Thymus (tissue), 14 donors: ENCODE measurements at places on chromosomes 1 and 21. TPM values are rescaled to one million over a fixed set of nuclear protein-coding genes. Genes with fewer than 3 reads are reported as not detected.

RAB25 gene
- total RNA-seq: 17.6 TPM

NTMT2 gene
- not detected for total RNA-seq

TAF1A gene
- total RNA-seq: 8.5 TPM

TMEM125 gene
- total RNA-seq: 0.42 TPM

GRCh38 chr1:84489766-84490165 is 10.7 kb downstream of the RPF1 start:
- H3K4me1 ChIP-seq: no peaks in the 10 kb centered on the region
- no peaks in the 10 kb centered on the region for H3K27me3 ChIP-seq
- no peak overlapping the region for H3K27ac ChIP-seq
- no peak for DNase-seq

GRCh38 chr1:167687919-167688519 is 33.8 kb upstream of the MPZL1 start:
- peaks cover 4% of the 10 kb centered on the region for H3K4me1 ChIP-seq
- DNase-seq: peak; percentile 46
- peaks cover 75% of the 10 kb centered on the region for H3K36me3 ChIP-seq

DNA sequence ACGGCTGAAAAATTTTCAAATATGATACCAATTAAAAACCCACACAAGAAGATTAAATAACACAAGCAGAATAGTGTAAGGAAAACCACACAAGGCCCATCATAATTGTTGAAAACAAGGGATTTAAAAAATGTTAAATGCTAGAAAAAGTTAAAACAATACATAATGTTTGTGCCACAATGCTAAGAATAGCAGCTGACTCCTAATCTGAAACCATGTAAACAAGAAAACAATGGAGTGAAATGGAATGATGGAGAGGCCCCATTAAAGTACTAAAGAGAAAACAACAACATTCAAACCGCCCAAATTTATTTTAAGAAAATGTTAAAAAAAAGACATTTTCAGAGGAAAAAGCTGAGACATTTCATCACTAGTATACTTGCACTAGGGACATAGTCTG is 663.6 kb upstream of the NCAM2 start:
- no peaks in the 10 kb centered on the region for H3K27me3 ChIP-seq
- H3K4me3 ChIP-seq: no peak overlapping the region
- H3K4me1 ChIP-seq: no peaks in the 10 kb centered on the region
- H3K27ac ChIP-seq: no peak overlapping the region

GRCh38 chr1:44110916-44111315 is 7.7 kb upstream of the KLF17 start:
- H3K4me1 ChIP-seq: no peaks in the 10 kb centered on the region
- no peaks in the 10 kb centered on the region for H3K36me3 ChIP-seq
- DNase-seq: no peak
- no peak overlapping the region for H3K27ac ChIP-seq
- H3K4me3 ChIP-seq: no peak overlapping the region

- no peak overlapping the region for H3K4me3 ChIP-seq
- H3K27ac ChIP-seq: no peak overlapping the region
- no peaks in the 10 kb centered on the region for H3K36me3 ChIP-seq
- H3K4me1 ChIP-seq: no peaks in the 10 kb centered on the region
- DNase-seq: no peak
These were observed 26.4 kb downstream of the KRTAP10-1 start for GRCh38 chr21:44513389-44514217.

DNA sequence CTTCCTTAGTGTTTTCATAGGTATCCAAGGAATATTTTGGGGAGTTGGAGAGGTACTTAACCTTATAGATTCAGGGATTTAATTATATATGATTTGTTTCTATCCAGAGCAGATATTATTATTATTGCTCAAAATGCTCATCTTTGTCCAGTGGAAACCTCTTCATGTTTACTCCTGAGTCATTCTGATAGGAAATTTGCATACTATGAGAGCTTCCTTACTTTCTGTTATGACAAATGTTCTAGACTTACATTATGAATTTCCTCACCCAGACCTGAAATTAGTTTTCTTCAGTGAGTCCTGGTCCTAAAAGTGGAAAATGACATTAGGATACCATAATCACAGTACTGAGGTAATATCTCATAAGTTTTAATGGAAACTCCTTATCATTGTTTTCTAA is 57.5 kb upstream of the PLPPR5 start:
- H3K4me1 ChIP-seq: no peaks in the 10 kb centered on the region
- H3K36me3 ChIP-seq: no peaks in the 10 kb centered on the region
- no peak overlapping the region for H3K27ac ChIP-seq
- H3K4me3 ChIP-seq: no peak overlapping the region

- DNase-seq: no peak
- H3K4me1 ChIP-seq: no peaks in the 10 kb centered on the region
- H3K27ac ChIP-seq: no peak overlapping the region
- no peaks in the 10 kb centered on the region for H3K36me3 ChIP-seq
These were observed 78.5 kb downstream of the BRINP2 start for GRCh38 chr1:177249231-177249630.

GRCh38 chr1:19620786-19621185 is 23.3 kb upstream of the NBL1 start:
- no peak overlapping the region for H3K4me3 ChIP-seq
- H3K27ac ChIP-seq: no peak overlapping the region

- no peak overlapping the region for H3K27ac ChIP-seq
- H3K36me3 ChIP-seq: peaks cover 12% of the 10 kb centered on the region
- no peak overlapping the region for H3K4me3 ChIP-seq
These were observed 43.2 kb downstream of the CELF3 start for GRCh38 chr1:151673407-151673806.

- no peaks in the 10 kb centered on the region for H3K36me3 ChIP-seq
- peaks cover 47% of the 10 kb centered on the region for H3K27me3 ChIP-seq
- H3K4me1 ChIP-seq: no peaks in the 10 kb centered on the region
- H3K4me3 ChIP-seq: no peak overlapping the region
These were observed 11.6 kb upstream of the TTC39A start for GRCh38 chr1:51341876-51342496.

DNA sequence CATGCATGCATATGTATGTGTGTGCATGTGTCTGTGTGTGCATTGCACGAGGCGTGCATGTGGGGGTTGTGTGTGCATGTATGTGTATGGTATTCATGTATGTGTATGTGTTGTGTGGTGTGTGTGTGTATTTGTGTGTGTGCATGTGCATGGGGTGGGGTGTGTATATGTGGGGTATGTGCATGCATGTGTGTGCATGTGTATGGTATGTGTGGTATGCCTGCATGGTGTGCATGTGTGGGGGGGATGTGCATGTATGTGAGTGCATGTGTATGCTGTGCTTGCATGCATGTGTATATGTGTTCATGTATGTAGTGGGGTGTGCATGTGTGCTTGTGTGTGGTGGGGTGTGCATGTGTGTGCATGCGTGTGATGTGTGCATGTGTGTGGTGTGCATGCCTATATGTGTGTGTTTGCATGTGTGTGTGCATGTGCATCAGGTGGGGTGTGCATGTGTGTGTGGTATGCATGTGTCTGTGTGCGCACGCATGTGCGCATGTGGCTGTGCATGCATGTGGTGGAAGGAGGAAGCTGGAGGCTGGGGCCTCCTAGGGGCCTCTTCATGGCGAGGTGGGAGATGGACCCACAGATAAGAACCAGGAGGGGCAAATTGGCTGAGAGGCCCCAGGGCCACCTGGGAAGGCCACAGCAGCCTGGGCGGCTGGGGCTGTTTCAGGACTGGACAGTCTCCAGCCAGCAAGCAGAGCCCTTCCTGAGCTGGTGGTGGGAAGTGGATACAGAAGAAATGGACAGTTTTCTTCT is 35.9 kb upstream of the ARF1 start:
- H3K4me1 ChIP-seq: no peaks in the 10 kb centered on the region
- no peak overlapping the region for H3K27ac ChIP-seq
- H3K36me3 ChIP-seq: no peaks in the 10 kb centered on the region
- peaks cover 12% of the 10 kb centered on the region for H3K27me3 ChIP-seq
- H3K4me3 ChIP-seq: no peak overlapping the region

DNA sequence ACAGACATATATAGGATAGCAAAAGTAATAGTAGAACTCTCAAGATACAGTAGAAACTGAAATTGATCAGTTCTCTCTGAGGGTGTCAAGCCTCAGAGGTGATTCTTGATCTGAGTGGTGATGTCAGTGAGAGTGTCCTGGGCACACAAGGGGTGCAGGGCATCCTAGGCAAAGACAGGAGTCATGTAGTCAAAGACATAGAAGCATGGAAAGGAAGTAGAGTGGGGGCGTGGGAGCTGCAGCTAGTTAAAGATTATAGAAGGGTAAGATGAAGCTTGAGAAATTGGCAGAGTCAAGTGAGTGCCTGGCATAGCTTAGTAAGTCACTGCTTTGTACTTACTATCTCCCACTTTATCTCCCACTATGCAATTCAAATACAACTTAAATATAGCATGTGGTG is 22.8 kb downstream of the CDC7 start:
- no peak overlapping the region for H3K4me3 ChIP-seq
- H3K27me3 ChIP-seq: no peaks in the 10 kb centered on the region
- H3K36me3 ChIP-seq: peaks cover 2% of the 10 kb centered on the region

GRCh38 chr1:163147019-163147418 is 55.7 kb downstream of the RGS5 start:
- H3K27ac ChIP-seq: no peak overlapping the region
- H3K27me3 ChIP-seq: no peaks in the 10 kb centered on the region
- no peak overlapping the region for H3K4me3 ChIP-seq
- DNase-seq: no peak
- H3K4me1 ChIP-seq: no peaks in the 10 kb centered on the region
- H3K36me3 ChIP-seq: no peaks in the 10 kb centered on the region

DNA sequence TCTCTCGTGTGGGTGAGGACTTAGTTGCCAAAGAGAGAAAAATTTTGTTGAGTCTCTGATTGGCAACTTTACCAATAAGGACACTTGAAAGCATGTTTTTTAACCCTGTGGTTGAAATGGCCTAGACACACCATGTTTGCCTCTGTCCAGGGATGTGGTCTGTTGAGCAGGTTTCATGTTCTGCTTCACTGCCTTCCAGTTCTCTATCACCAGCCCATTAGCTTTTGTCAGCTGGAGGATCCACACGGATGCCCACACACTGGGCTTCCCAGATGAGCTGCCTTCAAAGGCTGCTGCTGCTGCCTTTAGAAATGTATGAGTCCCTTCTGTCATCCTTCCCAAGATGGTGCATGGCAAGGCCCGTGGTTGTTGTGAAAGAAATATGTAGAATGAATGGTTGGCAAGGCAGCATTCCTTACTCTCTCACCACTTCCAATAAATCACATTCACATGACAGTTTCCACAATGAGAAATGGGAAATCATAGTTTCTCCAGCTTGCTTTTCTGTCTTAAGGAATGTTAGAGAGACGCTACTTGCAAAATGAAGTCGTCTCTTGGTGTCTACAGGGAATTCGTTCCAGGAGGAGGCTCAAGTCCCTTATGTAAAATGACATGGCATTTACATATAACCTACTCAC is 108.2 kb upstream of the SLC35F3 start:
- no peaks in the 10 kb centered on the region for H3K4me1 ChIP-seq
- no peak for DNase-seq
- no peaks in the 10 kb centered on the region for H3K27me3 ChIP-seq
- H3K36me3 ChIP-seq: no peaks in the 10 kb centered on the region
- no peak overlapping the region for H3K4me3 ChIP-seq
- no peak overlapping the region for H3K27ac ChIP-seq

DNA sequence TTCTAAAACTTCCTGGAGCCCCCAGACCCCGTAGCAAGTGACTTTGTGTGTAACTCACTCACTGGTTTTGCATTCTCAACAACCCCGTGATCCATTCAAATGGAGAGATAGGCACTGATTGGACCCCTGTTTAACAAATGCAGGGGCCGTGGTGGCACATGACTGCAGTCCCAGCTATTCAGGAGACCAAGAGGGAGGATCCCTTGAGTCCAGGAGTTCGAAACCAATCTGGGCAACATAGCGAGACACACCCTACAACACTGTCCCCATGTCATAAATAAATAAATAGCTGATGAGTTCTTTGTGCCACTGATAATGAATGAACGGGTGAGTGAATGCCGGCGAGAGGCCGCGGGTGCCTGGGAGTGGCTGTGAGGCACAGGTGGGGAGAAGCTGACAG is 59.4 kb upstream of the PAX7 start:
- H3K4me1 ChIP-seq: no peaks in the 10 kb centered on the region
- no peaks in the 10 kb centered on the region for H3K36me3 ChIP-seq
- H3K27me3 ChIP-seq: peaks cover 17% of the 10 kb centered on the region
- no peak overlapping the region for H3K27ac ChIP-seq

- H3K4me1 ChIP-seq: no peaks in the 10 kb centered on the region
- no peaks in the 10 kb centered on the region for H3K36me3 ChIP-seq
- DNase-seq: no peak
- no peaks in the 10 kb centered on the region for H3K27me3 ChIP-seq
- H3K27ac ChIP-seq: no peak overlapping the region
These were observed 22.6 kb downstream of the ST3GAL3 start for GRCh38 chr1:43729816-43730463.

DNA sequence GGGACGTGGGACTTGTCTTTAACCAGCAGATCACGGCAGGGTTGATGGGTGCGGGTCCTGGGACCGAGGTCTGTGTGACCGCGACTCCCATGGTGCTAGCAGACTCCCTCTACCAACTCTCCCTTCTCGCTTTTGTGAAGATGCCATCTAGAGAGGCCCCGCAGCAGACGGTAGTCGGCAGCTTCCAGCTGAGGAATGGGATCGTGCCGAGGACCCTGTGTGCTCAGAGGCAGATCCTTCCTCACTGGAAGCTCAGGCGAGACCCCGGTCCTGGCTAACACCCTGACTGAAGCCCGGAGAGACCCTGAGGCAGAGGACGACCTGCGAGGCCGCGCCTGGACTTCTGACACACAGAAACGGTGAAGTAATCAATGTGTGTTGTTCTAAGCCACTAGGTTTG is 12.5 kb upstream of the SPATC1L start:
- H3K27ac ChIP-seq: no peak overlapping the region
- no peaks in the 10 kb centered on the region for H3K27me3 ChIP-seq
- no peak overlapping the region for H3K4me3 ChIP-seq
- DNase-seq: no peak
- H3K4me1 ChIP-seq: no peaks in the 10 kb centered on the region
- H3K36me3 ChIP-seq: peaks cover 32% of the 10 kb centered on the region

DNA sequence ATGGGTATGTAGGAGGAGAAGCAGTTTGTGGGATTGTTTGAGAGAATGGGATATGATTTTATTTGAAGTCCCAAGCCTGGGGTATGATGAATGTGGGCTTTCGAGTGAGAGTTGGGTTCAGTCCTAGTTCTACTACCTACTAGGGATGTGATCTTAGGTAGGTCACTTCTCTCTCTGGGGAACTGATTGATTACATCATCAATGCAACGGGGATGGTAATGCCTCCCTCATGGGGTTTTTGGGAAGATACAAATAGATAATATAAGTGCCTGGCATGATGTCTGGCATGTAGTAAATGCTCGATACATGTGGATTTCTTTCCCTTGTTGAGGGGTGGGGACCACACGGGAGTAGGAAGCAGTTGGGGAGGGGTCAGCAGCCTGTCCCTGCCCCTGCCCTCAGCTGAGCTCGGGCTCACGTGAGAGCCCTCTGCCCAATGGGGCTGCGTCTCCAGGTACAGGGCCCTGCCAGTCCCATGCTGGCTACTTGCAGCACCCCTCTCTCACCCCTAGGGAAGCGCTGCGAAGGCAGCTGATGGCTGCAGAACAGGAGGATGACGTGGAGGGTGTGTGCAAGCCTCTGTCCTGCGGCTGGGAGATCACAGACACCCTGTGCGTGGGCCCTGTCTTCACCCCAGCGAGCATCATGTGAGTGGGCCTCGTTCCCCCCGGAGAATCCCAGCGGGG is 38.7 kb downstream of the AZIN2 start:
- H3K4me3 ChIP-seq: no peak overlapping the region
- no peaks in the 10 kb centered on the region for H3K36me3 ChIP-seq
- DNase-seq: no peak
- no peaks in the 10 kb centered on the region for H3K4me1 ChIP-seq
- peaks cover 3% of the 10 kb centered on the region for H3K27me3 ChIP-seq
- no peak overlapping the region for H3K27ac ChIP-seq
